ENCODE measurements at places on chromosomes 5 and 9.

DNA sequence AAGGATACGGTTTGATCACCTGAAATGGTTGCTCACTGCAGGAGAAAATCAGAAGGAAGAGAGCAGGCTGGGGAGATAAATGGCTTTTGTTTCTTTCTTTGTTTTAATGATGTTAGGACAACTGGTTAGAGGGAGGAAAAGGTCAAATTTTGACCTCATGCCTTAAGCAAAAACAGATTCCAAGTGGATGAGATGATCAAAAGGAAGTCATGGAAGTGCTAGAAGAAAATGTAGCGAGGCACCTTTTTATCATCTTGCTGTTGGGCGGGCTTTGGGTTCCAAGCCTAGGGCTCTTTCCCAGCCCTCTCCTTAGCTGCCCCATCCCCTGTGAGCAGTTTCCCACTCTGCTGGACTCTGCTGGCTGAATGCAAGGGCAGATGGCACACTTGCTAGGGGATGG is 127.9 kb downstream of the ADAMTS2 start:
- DNase-seq: no peak

DNA sequence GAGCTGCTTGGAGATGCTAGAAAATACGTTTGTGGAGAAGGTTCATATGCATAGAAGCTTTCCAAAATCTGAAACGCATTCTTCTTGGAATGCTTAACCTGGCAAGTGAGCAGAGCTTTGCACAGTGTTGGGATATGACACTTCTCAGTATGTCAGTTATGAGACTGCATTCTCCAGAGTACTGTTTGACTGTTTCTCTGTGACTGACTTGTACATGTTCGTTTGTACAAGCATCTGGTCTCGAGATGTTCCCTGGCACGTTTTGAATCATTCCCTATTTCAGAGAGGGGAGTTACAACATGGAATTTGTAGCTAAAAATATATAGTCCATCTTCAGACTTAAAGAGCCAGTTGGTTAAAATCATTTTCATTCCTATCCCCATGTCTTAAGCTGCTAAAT is 272.4 kb downstream of the ARRDC3 start:
- DNase-seq: no peak

GRCh38 chr5:58499231-58499630 is 8.0 kb downstream of the GAPT start:
- DNase-seq: no peak

DNA sequence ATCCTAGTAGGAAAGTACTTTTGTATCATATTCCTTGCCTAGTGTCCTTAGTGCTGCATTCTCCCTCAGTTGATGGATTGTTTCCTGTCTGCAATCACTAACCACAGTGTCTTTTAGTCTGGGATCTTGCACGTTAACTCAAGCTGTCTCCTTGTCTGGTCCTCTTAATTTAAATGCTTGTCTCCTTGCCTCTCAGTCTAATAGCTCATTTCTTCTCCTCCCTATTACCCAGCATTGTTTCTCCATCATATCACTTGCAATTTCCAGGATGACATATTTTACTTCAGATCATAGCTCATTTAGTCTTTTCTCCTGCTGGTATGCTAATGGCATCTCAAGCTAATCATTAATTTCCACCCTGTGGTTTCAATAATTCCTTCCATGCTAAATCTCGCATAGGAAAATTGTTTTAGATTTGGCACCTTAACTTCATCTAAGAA is 2052.0 kb upstream of the C9orf72 start:
- DNase-seq: no peak

DNA sequence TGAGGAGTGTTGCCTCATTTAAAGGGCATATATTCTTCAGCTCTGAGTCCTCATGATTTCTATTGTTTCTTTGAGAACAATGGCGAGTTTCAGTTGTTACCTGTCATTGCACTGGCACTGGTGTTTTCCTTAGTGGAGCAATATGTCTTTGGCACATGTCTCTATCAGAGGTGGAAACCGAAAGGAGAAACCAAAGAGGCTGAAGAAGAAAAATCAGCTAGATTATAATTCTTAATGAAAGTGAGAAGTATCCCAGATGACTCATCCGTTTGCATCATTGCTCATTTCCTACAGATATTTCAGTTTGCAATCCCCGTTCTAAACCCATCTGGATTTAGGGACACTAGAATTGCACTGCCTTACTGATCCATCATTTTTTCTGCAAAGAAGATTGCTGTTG is 324.6 kb downstream of the TMEM232 start:
- no peak for DNase-seq

- DNase-seq: no peak
These were observed 728 bp upstream of the SLC1A1 start for GRCh38 chr9:4489562-4489918.

DNA sequence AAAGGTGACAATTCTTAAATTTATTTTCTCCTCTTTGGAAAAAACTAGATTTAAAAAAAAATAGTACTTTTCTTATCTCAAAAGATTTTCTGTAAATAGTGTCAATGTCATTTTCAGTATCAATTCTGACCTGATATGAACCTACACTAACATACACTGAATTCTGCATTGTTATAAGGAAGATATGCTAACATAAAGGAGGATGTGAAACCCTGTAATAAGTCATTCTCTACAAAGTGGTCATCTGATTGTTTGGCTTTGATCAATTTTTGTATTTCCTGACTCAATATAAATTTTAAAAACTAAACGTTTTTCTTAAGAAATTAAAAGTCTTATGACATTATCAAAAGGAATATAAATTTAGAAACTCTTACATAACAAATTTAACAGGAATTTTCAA is 233.6 kb upstream of the EDIL3 start:
- no peak for DNase-seq

- DNase-seq: peak; percentile 64
These were observed 56.7 kb upstream of the RETREG1 start for GRCh38 chr5:16673241-16674201.
